ENCODE measurements at places on chromosomes 11 and 22.

DNA sequence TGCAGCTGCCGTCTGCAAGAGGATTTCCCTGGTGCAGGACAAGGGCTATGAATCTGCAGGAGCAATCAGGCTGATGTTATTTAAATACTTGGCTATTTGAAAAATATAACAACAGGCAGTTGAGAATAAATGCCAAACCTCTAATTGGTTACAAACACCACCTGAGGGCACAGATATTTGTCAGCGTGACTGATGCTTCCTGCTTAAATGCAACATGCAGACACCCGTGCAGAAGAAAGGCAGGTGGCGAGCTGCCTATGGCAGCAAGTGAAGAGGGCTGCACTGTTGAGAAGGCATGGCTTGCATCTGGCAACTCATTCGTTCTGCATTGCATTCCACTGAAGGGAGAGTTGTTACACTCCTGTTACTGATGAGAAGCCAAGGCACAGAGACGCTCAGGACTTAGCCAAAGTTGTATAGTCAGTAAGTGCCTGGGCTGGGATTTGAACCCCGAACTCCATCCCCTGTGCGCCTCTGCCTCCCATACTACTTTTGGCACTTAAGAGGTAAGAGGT, 350.6 kb downstream of the TENM4 start:
- no peak for DNase-seq

DNA sequence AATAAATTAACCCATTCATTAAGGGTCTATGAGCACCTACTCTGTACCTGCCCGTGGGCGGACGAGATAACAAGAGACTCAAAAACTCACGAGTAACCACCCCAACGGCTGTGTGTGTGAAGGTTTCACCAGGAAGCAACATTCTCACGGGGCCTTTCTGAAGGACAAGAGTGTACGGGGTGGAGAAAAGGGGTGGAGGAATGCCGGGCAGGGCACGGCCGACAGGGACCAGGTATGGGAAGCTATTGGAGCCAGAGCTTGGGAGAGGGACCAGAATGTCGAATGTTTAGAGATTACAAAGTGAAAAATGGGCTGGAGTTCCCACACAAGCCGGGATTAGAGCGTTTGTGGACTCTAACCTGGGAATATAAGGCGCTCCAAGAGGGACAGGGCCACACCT, 1.6 kb downstream of the KMT5B start:
- no peak for DNase-seq

DNA sequence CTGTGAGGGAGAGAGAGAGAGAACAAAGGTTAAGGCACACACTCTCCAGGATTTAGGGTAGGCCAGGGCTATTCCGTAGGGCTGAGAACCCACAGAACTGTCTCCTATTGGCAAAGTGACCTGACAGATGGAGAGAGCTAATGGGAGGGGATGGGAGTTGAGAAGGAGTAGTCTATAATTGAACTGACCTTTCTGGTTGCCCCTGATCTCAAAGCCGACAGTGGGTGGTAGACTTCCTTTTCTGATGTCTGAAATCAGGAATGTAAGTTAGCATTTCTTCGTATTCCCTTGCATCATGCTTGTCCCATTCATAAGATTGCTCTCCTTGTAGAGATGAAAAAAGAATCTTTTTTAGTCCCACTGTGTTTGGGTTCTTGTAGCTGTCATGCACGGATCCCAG, 210.1 kb downstream of the NTM start:
- no peak for DNase-seq

DNA sequence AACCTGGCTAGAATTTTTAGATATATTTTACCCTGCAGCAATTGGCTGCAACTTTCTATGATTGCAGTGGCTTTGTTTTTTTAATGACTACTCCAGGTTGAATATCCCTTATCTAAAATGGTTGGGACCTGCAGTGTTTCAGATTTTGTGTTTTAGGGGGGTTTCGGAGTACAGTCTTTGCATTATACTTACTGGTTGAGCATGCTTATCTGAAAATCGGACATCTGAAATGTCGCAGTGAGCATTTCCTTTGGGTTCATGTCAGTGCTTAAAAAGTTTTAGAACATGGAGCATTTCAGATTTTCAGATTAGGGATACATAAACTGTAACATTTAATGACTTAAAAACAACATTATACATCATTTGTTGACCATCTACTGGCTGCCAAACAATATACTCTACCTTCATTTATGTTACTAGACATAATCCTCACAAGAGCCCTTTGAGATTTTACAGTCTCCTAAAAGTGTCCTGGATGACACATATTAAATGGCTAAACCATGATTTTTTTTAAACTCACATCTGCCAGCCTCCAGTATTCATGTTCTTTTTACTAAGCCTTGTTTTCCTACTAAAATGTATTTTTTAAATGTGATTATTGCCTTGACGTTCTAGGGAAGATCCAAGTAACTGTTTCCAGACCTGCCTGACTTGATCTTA, 66.3 kb downstream of the PRMT3 start:
- no peak for DNase-seq

DNA sequence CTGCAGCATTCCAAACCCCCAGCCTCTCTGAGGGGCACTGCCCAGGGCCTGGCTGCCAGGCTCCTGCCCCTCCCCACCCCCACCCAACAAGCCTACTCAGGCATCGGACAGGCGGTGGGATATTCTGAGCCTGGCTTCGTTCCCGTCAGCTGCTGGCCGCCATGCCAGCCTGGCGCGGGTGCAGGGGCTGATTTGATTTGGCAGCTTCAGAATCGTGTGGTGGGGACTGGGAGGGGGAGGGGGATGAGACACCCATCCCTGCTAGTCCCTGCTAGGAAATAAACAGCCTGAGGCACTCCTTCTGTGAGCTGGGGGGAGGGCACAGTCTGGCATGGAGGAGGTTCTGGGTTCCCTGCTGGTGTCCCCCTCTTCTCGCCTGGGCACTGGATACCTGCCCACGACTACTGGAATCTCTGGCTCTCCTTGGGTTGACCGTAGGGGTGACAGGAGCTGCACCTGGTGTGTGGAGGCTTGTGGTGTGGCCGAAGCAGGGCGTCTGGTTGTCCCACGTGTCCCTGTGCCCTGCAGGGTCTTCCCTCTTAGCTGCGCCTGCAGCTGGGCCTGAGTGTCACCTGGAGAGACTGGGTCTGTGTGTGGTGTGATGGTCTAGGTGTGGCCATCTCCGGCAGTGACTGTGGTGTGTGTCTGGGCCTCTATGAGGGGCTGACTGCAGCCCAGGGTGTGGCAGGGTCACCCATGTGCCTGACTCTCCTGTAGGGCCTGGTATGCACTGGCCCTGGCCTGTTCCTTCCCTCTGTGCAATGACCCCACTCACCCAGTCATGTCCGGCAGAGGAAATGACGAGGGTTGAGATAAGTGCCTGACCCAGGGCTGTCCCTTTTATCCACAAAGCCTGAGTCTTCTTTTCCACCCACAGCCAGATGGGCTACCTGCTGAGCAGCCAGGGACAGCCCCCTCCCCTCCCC, 42.2 kb downstream of the PDE2A start:
- DNase-seq: no peak

GRCh38 chr11:30710221-30710620, 124.1 kb upstream of the MPPED2 start:
- no peak for DNase-seq
